ENCODE measurements at places on chromosomes 4 and X. TPM values are rescaled to one million over a fixed set of nuclear protein-coding genes. Genes with fewer than 3 reads are reported as not detected.

PRAF2 gene
- total RNA-seq, result 16.3 TPM

TACR3 gene
- not detected for total RNA-seq

HELT gene
- not detected for total RNA-seq

STARD8 gene
- not detected for total RNA-seq

SPARCL1 gene
- not detected for total RNA-seq

GLRA2 gene
- not detected for total RNA-seq

PDGFC gene
- 19.8 TPM for total RNA-seq

CCDC110 gene
- total RNA-seq, result 0.05 TPM

GABRB1 gene
- not detected for total RNA-seq

NAP1L2 gene
- 0.56 TPM for total RNA-seq

MAGEB2 gene
- total RNA-seq, result not detected

TMPRSS11F gene
- 2.8 TPM for total RNA-seq

CT45A3 gene
- total RNA-seq, result not detected

EMCN gene
- total RNA-seq, result not detected
